ENCODE measurements at places on chromosomes 6 and 20.
A peak's percentile ranks its signal among the peaks of the same experiment; 100 is the strongest.

- DNase-seq, result no peak
Measured at GRCh38 chr6:47593979-47594378, 104.4 kb upstream of the ADGRF4 start.

- DNase-seq, result no peak
Measured at GRCh38 chr6:35043381-35044130, 97.6 kb downstream of the TCP11 start.

GRCh38 chr6:25623065-25623464, 28.9 kb upstream of the SCGN start:
- no peak for DNase-seq

DNA sequence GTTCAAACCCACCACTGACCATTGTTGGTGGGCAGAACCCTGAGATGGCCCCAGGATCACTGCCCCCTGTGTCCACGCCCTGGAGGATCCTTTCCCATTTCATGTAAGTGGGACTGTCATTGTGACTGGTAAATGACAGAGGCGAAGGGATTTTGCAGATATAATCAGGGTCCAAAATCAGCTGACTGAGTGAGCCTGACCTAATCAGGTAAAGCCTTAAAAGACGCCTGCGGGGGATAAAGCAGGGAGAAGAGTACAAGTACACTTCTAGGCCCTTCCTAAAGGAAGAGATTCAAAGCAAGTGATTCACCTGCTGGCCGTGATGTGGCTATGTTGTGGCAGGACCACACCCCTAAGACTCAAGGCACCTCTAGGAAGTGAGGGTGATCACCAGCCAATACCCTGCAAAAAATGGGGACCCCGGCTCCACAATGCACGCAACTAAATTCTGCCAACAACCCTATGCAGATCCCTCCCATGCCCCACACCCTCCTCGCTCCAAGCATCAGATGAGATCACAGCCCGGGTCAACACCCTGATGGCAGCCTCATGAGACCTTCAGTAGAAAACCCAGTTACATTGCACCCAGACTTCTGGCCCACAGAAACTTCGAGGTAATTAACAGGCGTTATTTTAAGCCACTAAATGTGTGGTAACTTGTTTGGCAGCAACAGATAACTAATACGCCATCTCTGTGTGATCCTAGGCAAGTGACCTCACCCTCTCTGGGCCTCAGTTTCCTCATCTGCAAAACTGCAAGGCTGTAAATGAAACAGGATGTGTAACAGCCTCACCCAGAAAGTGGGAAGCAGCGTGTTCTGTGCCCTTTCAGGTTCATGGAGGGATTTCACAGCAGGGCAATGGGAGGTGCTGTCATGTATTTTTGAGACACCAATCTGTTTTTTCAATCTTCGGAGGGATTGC, 11.3 kb downstream of the PREX1 start:
- DNase-seq, result no peak

GRCh38 chr6:20332441-20333006, 69.2 kb upstream of the E2F3 start:
- DNase-seq, result no peak

DNA sequence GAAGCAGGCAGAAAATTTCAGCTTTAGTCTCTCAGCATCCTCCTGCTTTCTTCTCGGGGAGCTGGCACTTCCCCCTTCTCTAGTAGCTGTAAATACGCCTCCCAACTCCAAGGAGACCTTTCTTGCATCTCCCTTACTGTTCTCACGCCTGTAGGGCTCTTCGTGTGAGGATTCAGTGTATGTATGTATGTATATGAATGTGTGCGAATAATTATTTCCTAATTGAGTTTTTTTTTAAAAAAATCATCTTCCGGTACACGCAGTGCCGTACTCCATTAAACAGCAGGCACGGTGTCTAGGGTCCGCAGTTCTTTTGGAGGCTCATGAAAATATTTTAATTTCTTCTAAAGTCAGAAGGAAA, 85.4 kb downstream of the HFE start:
- DNase-seq, result peak; percentile 59

GRCh38 chr20:57097245-57097915, 169.1 kb downstream of the BMP7 start:
- no peak for DNase-seq

DNA sequence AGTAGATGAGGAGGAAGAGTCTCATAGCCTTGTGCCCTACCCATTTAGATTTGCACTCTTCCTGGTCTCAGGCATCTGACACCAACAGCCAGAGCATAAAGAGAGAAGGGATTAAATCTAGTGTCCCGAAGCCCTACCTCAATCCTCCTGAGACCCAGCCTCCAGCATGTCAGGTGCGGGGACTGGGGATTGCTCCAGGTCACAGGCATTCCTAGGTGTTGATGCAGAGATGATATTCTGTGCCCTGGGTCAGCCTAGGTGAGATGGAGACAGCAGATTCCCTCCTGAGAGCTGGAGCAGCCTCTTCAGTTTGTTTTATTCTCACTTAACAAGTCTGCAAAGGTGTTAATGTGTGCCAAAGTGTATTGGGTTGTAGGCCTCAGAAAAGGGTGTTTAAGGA, 89.8 kb downstream of the ANKRD6 start:
- no peak for DNase-seq

DNA sequence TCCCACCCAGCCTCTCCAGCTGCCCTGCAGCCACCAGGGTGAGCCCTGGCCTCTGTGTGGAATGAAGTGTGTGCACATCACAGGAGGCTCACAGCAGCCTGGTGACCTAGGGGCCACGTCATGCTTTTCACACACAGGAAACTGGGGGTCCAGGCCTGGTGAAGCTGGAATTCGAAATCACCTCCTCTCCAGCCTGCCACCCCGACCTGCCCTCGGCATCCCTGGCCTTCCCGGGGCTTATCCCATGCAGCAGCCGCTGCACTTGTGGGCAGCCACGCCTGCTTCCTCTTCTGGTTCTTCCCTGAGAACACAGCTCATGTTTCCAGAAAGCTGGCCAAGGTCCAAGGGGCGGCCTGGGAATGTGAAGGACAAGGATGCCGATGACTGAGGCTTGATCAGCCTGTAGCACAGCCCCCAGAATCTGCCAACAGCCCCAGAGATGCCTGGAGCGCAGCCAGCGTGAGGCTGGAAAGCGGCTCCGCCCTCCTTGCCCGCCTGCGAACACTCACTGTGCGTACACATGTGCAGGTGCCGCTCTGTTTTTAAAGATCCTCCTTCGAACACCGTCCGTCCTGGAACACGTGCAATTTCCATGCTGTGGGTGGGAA, 4.2 kb upstream of the NTSR1 start:
- DNase-seq, result peak; percentile 94

DNA sequence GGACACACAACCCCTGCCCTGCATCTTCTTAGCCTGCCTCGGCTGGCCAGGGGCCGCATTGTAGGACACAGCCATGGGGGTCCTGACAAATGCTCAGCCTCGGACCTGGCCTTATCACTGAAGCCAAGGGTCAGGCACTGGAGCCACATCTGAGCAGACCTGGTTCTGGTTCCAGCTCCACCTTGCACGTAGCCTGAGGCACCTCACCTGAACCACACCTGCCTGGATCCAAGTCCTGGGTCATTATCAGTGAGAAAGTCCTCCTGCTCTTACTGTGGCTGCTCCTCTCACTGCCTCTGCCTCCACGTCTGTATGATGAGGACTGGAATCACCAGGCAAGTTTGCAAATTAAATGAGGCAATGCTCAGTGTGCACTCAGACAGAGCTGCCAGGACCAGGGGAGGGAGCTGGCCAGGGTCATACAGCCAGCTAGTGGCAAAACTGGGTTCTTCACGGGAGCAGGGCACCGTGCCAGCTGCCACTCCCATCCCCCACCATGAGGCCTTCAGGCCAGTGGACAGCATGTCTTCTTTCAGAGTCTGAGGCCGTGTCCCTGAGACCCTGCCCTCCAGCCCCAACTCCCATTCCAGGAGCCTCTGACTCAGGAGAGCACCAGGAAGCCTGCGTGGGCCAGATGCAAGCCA, 40.2 kb downstream of the MRPL14 start:
- DNase-seq, result no peak

DNA sequence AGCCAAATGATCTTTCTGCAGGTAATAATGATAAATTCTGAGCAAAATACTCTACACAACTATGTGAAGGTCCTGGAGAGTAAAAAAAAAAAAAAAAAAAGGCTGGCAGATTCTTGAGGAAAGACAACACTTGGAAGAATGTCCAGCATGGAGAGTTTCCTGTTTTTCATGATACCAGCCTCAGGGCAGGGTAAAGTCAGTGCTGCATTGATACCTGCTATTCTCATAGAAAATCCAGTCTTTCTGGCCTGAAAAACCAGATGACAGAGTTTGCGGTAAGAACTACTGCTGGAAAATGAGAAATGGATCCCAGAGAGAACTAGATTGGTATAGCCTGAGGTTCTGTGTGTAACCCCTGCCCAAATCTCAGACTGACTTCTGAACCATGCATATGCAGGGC, 89.1 kb downstream of the AFG1L start:
- DNase-seq, result no peak

- DNase-seq, result no peak
Measured at GRCh38 chr6:169981969-169982368, 230.5 kb downstream of the ERMARD start.

GRCh38 chr6:37239950-37240713, 17.4 kb upstream of the TBC1D22B start:
- DNase-seq, result peak; percentile 100

- DNase-seq, result no peak
Measured at GRCh38 chr6:112296694-112297093, 42.3 kb upstream of the LAMA4 start.

DNA sequence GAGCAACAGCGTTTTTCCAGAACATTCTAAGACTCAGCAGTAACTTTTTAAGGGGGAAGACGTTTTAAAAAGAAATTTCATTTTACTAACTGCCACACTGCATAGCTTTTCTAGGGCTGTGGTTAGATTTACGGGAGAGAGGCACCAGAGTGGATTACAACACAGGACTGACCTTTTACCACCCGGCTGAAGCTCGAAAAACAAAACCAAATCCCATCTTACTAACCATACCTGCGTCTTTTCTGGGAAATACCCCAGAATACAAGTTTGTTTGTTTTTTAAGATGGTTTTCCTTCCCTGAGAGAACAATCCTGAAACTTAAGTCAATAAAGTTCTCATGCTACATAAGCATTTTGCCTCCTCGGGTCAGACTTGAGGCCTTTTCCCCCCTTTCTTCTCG, 209.3 kb upstream of the SOX4 start:
- DNase-seq, result no peak

DNA sequence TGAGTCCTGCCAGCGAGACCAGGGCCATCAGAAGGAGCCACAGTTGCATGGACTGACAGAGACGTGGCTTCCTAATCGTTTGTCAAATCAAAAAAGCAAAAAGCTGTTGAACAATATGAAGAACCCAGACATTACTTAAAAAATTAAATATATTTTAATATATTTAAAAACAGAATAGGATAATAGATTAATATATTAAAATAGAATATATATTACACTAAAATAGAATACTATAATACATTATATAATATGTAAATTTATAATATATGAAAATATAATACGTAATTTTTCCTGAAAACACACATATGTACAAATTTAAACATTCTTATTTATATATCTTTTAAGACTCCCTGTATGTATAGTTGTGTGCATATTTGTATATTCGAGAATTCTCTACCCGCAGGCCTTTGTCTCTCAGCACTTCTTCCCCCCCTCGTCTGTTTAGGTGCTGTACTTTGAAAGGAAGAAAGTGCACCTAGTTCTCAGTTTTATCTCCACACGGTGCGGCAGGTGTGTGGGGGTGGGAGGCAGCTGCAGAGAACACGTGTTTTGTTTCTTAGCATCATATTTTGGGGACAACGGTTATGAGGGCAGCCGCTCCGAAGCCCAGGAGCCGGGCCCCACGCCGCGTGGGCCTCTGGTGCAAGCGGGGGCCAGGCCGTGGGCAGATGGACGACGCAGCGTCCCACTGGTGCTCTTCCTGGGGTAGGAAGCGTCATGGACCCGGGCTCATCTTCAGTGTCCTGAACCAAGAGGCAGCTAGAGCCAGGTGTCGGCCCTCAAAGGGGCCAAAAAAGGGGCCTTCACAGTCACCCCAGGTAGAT, 72.2 kb upstream of the MPC1 start:
- no peak for DNase-seq

GRCh38 chr6:156864557-156864956, 87.4 kb downstream of the ARID1B start:
- no peak for DNase-seq

- no peak for DNase-seq
Measured at GRCh38 chr6:3077430-3077829, 9.1 kb downstream of the RIPK1 start.

- DNase-seq, result no peak
Measured at GRCh38 chr6:6125495-6125894, 118.8 kb upstream of the NRN1 start.

GRCh38 chr20:56443654-56444540, 24.5 kb upstream of the RTF2 start:
- no peak for DNase-seq

GRCh38 chr6:167974640-167975344, 22.7 kb upstream of the KIF25 start:
- DNase-seq, result no peak

DNA sequence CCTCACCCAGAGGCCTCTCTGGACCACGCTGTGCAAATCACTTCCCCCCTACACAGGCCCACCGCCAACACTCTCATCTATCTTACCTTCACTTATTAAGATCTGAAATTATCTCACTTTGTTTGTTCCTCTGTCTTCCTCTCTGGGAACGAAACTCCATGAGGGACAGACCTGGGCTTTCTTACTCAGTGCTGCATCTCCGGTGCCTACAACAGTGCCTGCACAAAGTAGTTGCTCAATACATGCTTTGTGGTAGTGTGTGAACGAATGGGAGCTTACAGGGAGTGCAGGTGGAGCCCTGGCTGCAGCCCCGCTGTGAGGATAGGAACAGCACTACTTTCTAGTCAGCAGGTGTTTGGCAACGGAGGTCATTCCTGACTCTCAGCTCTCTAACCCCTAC, 5.3 kb downstream of the CASS4 start:
- no peak for DNase-seq

GRCh38 chr6:14365393-14365792, 247.8 kb downstream of the CD83 start:
- DNase-seq, result peak; percentile 29

DNA sequence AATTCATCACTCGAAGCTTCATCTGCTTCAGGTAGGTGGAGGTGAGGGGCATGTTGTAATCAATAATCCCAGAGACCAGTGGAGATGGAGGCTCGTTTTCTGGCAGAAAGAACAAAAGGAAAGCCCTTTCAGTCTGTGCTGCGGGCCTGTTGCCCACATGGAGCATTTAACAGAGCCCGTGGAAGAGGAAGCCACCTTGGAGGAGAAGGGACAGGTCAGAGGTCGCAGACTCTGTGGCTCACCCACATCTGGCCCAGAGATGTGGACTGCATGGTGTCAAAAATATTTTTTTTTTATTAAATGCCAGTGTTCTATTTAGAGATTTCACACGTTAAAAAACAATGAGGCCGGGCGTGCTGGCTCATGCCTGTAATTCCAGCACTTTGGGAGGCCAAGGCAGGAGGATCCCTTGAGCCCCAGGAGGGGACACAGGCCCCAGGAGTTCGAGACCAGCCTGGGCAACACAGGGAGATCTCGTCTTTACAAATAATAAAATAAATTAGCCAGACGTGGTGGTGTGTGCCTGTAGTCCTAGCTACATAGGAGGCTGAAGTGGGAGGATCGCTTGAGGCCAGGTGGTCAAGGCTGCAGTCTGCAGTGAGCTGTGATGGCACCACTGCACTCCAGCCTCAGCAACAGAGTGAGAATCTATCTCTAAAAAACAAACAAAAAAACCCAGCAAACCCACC, 73.6 kb downstream of the NOL4L start:
- no peak for DNase-seq

- peak; percentile 34 for DNase-seq
Measured at GRCh38 chr20:46057856-46058598, 29.0 kb downstream of the SLC12A5 start.

GRCh38 chr6:27148404-27148795, 99.1 kb upstream of the PRSS16 start:
- no peak for DNase-seq

Measured in fibroblast of the aortic adventitia (primary cell).